ENCODE measurements at places on chromosomes 5 and 9. TPM values are rescaled to one million over a fixed set of nuclear protein-coding genes. Genes with fewer than 3 reads are reported as not detected.

Gene CDK9
- total RNA-seq, result 470 TPM

DNA sequence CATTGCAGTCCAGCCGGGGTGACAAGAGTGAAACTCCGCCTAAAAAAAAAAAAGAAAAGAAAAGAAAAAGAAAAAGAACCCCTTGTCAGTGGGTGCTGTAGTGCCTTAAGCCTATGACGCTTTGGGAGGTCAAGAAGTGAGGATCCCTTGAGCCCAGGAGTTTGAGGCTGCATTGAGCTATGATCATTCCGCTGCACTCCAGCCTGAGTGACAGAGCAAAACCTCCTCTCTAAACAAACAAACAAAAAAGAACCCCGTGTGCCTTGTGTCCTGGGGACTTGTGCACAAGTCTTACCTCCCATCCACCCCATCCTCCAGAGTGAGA lies 33.5 kb upstream of the STXBP1 start:
- DNase-seq, result no peak

DNA sequence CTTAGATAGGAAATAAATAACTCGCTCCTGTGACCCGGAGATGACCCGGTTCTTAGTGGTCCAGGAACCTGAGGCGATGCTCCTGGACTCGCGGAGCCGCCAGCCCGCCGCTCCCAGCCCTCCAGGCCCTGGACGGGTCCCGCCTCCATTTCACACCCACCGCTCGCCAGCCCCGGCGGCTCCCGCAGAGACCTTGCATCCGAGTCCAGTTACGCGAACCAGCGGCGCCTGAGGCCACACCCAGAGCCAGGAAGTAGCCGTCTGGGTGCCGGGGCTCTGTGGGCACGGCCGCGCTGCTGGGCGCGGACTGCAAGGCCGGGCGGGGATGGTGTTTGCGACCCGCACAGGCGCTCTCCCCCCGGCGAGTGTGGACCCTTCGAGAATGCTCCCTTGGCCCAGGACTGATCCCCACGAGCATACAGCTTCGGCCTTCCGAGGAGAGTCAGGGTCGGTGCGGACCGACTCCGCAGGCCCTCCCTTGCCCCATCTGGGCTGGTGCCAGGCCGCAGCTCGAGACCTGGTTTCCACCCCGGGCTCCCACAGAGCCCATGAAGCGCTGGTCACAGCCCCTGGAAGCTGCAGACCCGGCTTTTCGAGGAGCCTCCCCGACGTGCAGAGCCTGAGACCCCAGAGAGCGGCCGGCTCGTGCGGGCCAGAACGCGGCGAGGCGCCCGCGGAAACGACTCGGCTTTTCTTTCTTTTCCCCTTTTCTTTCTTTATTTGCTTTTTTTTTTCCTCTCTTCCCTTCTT lies 5.2 kb upstream of the BARX1 start:
- no peak for DNase-seq

DNA sequence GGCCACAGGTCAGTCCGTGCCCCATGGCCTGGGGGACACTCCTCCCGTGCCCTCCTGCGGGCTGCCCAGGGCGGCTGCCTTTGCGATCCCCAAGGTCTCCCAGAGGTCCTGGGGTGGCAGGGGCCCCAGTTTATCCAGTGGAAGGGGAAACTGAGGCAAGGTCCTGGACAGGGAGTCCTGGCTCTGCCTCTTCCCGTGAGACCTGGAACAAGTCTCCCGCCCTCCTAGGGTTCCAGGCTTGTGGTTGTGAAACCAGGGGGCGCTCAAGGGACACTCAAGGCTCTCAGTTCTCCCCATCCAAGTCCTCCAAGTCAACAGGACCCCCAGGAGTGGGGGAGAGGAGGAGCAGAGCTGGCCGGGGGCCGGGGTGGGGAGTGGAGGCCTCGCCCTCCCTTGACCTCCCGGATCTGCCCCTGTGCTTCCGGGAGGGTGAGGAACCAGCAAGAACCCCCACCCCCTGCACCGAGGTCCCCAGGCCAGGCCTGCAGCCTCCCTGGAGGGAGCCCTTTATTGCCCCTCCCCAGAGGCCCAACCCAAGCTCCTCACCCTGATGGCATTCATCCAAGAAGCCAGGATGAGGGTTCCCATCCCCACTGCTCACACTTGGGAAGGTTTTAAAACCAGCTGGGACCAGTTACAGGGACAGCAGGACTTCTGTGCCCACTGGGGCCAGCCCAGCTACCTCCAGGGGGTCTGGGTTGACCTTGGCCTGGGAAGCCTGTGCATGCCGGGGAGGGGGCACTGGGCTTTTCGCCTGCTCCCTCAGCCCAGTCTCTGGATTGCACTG lies 24.7 kb upstream of the TMEM250 start:
- no peak for DNase-seq

DNA sequence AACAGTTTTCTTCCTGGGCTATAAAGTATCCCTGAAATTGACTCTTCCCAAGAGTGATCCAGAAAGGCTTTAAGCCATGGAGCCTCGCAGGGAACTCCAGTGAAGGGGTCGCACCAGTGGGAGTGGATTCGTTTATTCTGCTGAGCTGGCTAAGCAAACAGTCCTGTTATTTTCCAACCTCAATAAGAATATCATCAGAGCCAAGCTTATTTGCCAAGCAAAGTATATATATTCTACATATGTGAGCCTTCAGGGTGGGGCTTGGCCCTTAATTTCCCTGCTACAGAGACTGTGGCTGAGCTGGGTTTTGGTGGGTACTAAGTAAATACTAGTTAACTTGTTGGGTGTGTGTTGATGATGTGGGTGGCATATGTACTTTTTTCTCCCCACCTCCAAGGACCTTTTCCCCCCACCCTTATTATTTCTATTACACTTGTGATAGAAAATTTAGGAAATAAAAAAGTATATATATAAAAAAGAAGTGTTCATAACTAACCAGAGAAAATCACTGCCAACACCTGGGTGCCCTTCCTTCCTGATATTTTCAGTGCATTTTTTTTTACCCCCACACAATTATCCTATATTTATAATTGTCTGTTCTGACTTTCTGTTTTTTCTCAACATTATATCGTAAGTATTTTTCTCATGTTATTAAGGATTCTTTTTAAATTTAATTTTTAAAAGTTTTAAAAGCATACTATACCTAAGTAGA lies 5.3 kb downstream of the GSN start:
- DNase-seq, result no peak

GRCh38 chr9:105313238-105313637 lies 68.8 kb downstream of the SLC44A1 start:
- DNase-seq, result no peak
